ENCODE measurements at places on chromosomes 2 and 18.

GRCh38 chr2:237696461-237696860 lies 69.1 kb downstream of the LRRFIP1 start:
- DNase-seq = no peak

- no peak for DNase-seq
Measured at GRCh38 chr2:119204525-119204924, 19.1 kb upstream of the STEAP3 start.

GRCh38 chr2:68475110-68475509 lies 7.7 kb downstream of the APLF start:
- no peak for DNase-seq

- DNase-seq = no peak
Measured at GRCh38 chr2:145688156-145688555, 1168.2 kb upstream of the ZEB2 start.

GRCh38 chr2:219252570-219252899 lies 508 bp upstream of the TUBA4B start:
- DNase-seq = no peak

GRCh38 chr2:170887896-170888295 lies 41.2 kb upstream of the GORASP2 start:
- DNase-seq = no peak

- no peak for DNase-seq
Measured at GRCh38 chr2:74457129-74457548, 1.1 kb upstream of the WBP1 start.

DNA sequence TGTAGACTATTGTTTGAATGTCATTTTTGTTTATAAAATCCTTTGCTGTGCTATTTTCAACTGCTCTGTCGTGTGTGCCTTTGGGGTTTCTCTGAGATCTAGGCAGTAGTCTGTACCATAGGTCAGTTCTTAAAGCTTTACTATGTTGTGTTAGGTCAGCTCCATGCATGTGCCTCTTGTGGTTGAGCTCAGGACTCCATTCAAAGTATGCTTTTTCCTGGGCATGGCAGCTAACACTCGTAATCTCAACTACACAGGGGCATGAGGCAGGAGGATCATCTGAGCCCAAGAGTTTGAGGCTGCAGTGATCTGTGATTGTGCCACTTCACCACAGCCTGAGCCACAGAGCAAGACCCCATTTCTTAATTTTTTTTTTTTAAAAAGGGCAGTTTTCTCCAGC lies 174.4 kb upstream of the SPHKAP start:
- no peak for DNase-seq

GRCh38 chr2:221016551-221016950 lies 555.6 kb downstream of the EPHA4 start:
- DNase-seq = no peak

- DNase-seq = no peak
Measured at GRCh38 chr2:200177971-200178911, 128.3 kb upstream of the SPATS2L start.

DNA sequence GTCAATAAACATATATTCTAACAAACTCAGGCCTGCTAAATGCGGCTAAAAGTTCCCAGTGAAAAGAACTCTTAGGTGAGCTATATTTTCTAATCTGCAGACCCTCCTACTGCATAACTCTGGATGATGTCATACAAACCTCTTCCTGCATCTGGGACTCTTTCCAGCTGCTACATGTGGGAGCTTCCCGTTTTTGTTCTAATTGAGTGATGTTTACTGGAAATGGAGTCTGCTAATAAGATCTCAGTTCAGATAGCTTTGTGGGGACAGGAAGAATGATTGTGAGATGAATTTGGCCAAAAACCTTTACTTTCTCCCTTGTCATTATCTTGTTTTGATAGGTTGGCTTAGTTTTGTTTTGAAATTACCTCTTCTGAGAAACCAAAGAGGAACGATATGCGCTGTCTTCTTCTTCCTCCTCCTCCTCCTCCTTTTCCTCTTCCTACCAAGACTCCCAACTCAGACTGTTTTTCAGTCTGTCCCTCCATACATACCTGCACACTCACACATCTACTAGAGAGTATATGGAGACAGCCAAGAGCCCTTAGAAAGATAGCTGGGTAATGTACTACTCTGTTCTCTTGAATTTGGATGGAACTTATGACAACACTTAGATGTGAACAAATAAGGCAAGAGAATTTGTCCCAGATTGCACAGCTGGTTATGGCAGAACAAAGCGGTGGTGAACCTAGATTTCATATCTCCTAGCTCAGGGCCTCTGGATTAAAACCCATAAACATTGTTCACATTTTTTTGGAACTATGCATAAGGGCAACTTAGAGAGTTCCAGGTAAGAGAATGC lies 39.8 kb upstream of the AAK1 start:
- no peak for DNase-seq

DNA sequence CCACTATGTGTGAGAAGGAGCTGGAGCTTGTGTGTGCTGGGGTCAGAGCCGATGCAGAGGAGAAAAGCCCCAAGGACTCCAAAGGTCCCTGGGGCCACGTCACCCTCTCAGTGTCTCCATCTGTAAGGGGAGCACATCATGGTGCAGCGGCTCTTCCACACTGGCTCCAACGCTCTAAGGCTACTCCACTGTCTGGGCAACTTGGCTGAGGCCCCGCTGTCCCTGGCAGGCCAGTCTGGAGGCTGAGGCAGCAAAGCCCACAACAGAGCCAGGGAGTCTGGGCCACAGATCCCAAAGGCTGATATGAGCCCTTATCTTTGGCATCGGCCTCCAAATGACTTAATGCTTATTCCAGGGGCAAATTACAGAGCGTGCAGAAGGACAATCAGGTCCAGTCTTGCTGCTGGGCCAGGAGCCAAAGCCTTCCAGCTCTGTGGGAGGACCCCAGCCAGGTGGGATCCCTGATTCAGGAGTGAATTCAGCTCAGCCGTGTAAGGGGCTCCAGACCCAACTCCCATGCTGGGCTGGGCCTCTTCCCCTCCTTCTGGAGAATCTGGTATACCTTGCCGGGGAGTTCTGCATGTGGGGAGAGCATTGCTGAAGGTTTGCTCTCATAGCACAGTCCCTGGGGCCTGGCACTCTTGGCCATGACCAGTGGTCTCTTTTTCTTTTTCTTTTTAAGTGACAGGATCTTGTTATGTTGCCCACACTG lies 1.8 kb upstream of the DUSP2 start:
- DNase-seq = no peak

DNA sequence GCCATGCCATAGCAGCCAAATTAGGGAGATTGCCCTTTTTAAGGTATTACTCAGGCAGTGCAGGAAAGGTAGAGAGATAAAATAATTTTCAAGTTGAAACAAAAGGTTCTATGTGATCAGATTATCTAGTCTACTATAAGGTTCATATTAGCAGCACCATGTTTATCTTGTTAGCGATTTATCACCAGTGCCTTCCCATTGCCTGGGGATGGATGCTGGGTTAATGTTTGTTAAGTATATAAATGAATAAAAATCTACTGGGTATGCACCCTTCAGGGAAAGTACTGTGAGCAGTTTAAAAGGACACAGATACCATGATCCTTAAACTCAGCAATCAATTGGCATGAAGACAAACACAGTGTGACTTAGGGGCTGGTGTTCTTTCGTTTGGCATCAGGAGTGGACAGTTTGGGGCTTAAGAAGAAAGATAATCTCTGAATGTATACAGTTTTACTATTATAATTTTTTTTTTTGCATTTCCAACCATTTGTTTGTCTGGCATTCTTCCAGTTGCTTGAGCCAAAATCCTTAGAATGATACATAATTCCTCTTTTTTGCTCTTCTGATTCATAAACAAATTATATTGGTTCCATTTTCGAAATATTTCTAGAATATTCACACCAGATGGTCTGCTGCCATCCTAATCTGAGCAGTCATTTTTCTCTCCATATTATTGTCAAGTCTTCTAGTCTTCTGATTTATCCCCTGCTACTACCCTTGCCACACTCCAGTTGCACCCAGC lies 512.8 kb upstream of the SLC8A1 start:
- no peak for DNase-seq

DNA sequence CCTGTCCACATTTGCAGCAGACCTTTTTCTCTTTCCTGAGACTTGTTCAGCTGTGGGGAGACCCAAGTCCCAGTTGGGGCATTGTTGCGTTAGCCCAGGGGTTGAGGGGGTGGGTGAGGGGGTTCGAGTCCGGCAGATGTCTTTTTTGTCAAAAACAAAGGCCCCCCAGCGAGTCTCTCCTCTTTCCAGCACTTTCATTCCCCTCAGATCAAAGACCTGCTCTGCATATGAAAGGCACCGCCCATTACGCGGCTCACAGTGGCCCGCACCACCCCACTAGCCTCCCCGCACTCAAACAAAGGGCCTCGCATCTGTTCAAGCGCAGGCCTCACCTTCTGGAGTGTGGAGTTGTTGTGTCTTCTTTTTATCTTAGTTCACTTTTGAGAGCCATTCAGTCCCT lies 25.2 kb downstream of the TRABD2A start:
- no peak for DNase-seq

GRCh38 chr2:153604133-153604532 lies 125.6 kb upstream of the RPRM start:
- no peak for DNase-seq

DNA sequence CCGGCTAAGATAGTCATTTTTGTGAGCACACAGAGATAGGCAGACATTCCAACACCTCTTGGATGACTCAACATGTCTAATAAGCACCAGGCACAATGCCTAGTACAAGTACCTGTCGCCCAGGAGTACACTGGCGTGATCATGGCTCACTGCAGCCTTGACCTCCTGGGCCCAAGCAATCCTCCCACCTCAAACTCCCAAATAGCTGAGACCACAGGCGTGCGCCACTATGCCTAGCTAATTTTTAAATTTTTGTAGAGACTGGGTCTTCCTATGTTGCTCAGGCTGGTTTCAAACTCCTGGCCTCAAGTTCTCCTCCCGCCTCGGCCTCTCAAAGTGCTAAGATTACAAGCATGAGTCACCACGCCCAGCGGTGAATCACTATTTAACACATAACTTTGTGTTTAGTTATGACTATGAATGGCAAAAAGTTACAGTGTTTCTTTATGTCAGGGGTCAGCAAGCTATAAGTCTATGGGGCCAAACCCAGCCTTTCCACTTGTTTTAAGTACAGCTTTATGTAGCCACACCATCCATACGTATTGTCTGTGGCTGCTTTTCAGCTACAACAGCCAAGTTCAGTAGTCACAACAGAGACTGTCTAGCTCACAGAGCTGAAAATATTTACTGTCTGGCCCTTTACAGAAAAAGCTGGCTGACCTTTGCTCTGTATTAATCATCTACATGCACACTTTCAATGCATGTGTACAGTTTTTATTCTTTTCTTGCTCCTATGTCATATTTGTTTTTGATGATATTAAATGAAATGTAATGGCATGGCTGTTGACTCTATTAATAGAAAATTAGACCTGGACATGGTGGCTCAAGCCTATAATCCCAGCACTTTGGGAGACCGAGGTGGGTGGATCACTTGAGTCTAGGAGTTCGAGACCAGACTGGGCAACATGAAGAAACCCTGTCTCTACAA lies 18.7 kb downstream of the ORC2 start:
- DNase-seq = peak; percentile 19

- DNase-seq = no peak
Measured at GRCh38 chr2:18063826-18064470, 185.5 kb downstream of the KCNS3 start.

- DNase-seq = no peak
Measured at GRCh38 chr2:215911301-215912085, 101.9 kb downstream of the MREG start.

DNA sequence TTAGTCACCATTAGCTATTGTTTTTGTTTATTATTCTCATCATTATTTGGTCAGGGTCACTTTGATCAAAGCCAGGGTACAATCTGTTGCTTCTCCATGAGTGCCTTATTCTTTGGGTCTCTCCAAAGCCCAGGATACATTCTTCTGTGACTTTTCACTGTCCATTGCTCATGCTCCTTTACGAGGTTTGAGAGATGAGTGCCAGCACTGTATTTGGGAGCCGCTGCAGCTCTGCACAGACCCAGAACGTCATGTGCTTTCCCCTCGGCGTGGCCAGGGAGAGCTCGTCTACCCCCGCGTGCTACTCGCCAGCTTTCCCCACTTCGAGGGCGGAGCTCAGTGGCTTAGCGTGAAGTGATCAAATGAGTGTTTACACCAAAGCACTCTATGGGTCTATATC lies 123.7 kb downstream of the COL6A3 start:
- no peak for DNase-seq

DNA sequence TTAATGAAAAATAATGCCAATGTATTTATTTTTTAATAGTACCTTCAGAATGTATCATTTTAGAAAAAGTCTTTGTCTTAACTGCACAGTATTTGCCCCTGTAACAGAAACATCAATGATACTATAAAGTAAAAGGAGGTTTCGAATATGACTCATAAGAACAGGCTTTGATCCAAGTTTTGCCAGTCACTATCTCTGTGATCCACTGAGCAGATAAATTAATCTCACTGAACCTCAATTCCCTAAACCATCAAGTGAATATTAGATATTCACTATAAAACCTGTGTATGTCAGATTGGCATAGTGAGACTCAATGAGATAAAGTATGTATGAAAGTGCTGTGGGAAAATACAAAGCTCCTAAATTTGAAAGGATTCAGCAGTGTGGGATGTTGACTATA lies 292.1 kb downstream of the EXOC6B start:
- DNase-seq = no peak

DNA sequence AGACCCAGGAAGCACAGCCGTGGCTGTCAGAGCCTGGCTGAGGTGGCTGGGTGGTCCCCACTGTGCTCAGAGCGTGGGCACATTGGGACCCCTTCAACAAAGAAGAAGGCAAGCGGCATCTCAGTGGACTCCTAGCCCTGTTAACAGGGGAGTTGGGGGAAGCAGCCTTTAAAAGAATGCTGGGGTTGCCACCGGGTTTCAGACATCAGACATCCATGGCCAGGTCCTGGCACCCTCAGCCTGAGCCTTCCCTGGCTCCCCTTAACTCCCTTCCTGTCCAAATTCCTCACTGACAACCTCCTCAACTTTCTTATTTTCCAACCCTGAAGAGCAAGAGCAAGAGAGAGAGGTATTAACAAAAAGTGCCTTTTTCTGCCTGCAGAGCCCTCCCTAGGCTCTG lies 24.8 kb upstream of the GNAL start:
- no peak for DNase-seq

- no peak for DNase-seq
Measured at GRCh38 chr2:10911291-10912075, at the start of gene KCNF1. KCNF1 (plus strand) TSS chr2:10911934; CDS start chr2:10912427, 493 bp downstream.

- DNase-seq = no peak
Measured at GRCh38 chr18:54616220-54616848, 25.3 kb downstream of the DYNAP start.

- DNase-seq = no peak
Measured at GRCh38 chr2:190950566-190950991, 63.4 kb downstream of the STAT1 start.

- no peak for DNase-seq
Measured at GRCh38 chr2:49837561-49838293, 683.4 kb upstream of the FSHR start.

GRCh38 chr2:174003720-174004695 lies 38.8 kb upstream of the SP3 start:
- DNase-seq = no peak

DNA sequence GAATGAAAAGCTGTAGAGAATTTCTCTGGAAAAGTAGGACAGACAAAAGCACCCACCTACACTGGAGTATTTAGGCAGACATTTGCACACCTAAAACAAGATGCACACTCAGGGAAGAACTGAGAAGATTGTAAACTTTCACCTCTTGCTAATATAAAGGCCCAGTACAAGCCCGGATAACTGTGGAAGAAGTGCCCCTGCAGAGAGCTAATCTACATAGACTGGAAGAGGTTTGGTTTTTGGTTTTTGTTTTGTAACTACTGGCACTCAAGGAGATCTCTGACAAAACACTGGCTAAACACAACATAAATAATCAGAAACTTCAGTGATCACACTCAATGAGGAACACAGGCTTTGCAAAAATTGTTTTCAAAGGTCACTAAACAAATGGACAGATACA lies 782.2 kb upstream of the SLC8A1 start:
- DNase-seq = no peak
